ENCODE measurements at places on chromosomes 3 and 15.

- no peak for DNase-seq
These were observed 227.1 kb downstream of the ZPLD1 start for GRCh38 chr3:102661707-102662497.

DNA sequence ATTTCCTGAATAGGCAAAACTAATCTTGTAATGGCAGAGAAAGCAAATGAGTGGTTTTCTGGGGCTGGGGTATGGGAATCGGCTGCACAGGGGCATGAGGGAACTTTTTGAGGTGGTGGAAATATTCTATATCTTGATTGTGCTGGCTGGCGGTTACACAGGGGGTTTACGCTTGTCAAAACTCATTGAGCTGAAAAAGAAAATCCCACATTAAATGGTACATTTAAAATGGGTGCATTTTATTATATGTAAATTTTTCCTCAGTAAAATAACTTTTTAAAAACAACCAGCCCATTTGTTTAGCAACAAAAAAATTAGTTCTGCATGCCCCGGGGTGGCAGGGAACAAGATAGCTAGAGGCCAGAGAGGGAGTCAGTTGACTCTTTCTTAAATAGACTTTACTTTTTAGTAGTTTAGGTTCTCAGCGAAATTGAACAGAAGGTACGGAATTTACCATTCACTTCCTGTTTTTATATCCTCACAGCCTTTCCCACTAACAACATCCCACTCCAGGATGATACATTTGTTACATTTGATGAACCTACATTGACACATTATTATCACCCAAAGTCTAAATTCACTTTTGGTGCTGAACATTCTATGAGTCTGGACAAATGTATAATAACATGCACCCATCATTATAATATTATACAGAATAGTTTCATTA is 41.2 kb upstream of the BCL2A1 start:
- no peak for DNase-seq

- no peak for DNase-seq
These were observed 603.5 kb downstream of the MECOM start for GRCh38 chr3:169060037-169060436.

- no peak for DNase-seq
These were observed 15.5 kb upstream of the ZBED2 start for GRCh38 chr3:111610612-111611054.

- DNase-seq = no peak
These were observed 1061.5 kb downstream of the ROBO2 start for GRCh38 chr3:78101384-78101783.

DNA sequence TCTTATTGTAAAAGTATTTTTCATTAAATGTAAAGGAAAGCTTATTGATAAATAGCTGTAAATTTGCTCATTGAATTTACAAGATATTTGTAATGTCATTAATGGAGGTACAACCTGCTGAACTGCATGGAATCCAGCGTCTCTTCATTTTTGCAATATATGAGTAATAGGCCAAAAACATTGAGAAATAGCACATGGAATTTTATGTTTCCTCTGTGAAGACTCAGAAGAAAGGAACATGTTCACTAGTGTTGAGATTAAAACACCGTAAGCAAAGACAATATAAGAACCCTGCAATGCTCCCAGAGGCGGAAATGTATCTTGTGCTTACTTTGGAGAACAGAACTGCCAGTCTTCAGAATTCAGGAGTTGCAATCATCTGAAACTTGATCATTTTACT is 167.6 kb downstream of the ALDH1A2 start:
- DNase-seq = no peak

- DNase-seq = no peak
These were observed 42.5 kb downstream of the IL16 start for GRCh38 chr15:81239190-81239589.

GRCh38 chr3:180523040-180523439 is 78.9 kb upstream of the TTC14 start:
- no peak for DNase-seq

- no peak for DNase-seq
These were observed 4.6 kb upstream of the APBA2 start for GRCh38 chr15:28881170-28881569.

DNA sequence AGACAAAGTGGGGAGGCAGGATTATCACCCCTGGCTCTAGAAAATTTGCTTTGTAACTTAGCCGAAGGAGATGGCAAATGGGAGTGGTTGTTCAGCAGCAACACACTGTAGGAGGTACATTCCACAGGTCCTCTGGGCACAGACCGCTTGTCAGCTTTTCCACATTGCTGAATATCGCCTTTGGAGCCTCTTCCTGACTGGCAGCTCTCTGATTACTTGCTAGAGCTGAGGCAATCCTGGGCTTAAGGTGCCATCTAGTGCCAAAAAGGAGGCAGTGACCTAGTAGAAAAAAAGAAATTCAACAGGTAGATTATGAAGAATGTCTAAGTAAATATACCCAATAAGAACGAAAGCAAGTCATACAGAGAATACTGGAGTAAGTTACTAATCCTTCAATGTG is 13.1 kb upstream of the SCN5A start:
- no peak for DNase-seq

DNA sequence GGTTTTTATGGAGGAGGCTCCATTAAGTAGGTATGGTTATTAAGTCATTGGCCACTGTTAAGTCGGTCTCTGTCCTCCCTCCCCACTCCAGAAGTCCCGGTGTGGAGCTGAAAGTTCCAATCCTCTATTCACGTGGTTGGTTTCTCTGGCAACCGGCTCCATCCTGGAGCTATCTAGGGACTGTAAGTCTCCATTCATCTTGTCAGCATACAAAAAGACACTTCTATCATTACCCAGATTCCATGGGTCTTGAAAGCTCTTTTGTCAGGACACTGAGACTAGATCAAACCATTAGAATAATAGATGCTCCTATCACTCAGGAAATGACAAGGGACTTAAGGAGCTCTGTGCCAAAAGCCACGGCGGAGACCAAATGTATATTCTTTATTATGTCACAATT is 110.3 kb downstream of the PIK3CB start:
- DNase-seq = no peak

GRCh38 chr3:36663666-36664291 is 100.6 kb downstream of the DCLK3 start:
- no peak for DNase-seq

- DNase-seq = no peak
These were observed 24.3 kb upstream of the CLDN1 start for GRCh38 chr3:190346541-190346940.

DNA sequence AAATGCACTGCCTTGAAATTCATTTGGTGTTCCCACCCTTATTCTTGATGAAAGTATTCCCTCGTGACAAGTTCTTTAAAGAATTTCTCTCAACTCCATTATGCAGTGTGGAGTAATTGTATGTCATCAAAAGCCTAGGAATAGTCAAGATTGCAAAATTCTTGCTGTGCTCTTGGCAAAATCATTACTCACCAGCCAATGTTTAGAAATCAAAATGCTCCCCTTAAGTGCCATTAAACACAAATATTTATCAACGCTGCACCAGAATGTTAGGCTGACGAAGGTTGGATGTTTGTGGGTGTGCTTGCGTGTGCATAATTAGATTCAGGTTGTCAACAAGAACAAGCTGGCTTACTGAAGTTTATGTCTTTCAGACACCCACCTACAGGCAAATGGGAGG is 40.5 kb downstream of the SST start:
- DNase-seq = no peak

- DNase-seq = no peak
These were observed 20.4 kb downstream of the BTBD1 start for GRCh38 chr15:83046558-83047127.

- DNase-seq = no peak
These were observed 41.6 kb downstream of the POLG start for GRCh38 chr15:89293012-89293411.

DNA sequence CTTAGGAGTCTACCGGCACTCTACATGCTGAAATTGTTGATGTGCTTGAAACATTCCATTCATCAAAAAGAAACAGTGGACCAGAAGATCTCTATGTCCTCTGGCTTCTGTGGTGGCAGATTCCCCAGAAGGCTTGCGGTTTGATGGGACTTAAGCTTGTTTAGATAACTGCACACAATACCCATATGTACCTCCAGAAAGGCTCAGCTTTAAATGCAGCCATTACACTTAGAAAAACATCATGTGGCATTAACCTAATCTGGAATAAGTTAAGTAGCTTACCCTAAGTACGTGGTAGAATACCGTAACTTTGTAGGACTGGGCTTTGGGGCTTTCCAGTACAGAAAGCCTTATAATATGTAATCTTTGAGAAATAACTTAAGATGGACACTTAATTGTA is 187.3 kb downstream of the RBMS3 start:
- no peak for DNase-seq

DNA sequence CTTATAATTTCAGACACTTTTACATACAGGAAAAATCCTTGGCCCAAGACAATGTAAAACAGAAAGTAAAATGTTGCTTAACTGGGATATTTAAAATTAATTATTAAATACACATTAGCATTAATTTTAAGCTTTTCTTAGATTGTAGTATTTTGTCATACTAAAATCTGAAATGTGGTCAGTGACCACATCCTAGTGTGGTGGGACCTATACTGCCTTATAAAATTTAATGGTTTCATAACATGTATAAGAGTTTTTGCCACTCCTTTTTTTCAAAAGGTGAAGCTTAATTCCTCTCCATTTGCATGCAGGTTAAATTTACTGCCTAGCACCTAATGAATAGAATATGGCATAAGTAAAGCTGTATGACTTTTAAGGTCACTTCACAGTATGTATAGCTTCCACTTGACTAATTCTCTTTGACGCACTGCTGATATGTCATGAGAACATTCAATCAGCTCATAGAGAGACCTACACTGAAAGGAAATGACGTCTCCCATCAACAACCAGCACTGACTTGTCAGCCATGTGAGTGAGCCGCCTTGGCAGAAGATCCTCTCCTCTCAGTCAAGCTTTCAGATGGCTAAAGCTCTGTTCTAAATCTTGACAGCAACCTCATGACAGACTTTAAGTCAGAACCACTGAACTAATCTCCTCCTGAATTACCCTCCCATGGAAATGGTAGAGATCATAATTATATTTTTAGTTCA is 847.8 kb downstream of the SI start:
- DNase-seq = no peak

DNA sequence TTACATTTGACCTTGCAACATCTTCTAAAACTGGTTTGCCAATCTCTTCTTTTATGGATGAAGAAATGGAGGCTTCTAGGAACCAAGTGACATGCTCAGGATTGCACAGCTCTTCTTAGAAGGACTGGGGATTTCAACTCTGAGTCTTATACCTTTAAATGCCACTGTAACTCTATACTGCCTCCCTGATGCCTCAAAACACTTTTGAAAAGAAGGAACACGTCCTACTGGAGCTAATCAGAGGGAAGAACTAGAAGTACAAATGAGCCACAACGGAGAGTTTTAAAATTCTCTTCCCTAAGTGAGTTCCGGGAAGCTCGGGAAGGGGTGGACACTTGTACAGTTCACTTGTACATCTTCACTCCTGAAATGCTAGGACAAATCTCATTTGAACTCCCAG is 949 bp upstream of the MITF start:
- no peak for DNase-seq

GRCh38 chr3:194204042-194204987 is 68.4 kb downstream of the HES1 start:
- no peak for DNase-seq

- DNase-seq = no peak
These were observed 60.1 kb upstream of the AP4E1 start for GRCh38 chr15:50848349-50848748.

DNA sequence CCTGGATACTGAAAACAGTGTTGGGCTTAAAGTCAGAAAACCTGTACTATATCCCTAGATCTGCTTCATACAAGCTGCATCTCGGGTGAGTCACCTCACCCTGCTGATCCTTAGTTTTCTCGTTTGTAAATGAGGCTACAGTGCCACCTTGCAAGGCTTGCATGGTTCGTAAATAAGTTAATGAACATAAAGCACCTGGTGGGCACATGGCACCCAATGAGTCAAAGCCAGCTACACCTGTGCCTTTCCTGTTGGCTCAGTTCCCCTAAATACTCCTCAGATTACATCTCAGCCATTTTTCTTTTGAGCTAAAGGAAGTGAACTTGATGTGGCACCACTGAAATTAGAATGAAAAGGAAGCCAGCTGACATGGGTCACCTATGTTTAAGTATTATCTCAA is 26.5 kb downstream of the RTP1 start:
- DNase-seq = no peak

DNA sequence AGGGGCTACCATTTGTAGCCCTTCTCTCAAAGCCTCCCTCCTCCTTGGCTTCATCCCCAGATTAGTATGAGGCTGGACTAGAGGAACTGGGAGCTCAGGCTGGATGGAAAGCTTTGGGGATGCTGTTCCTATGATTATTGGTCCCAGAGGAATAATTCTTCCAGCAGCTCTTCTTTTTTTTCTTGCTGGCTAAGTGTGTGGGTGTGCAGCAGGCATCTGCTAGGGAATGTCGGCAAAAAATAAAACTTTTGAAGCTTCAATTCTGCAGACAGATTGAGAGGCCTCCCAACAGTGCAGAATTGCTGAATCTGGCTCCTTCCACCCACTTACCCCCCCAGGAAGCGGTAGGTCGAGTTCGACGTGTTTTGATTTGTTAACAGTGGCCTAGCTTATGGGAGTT is 138.5 kb upstream of the ANKRD28 start:
- no peak for DNase-seq

DNA sequence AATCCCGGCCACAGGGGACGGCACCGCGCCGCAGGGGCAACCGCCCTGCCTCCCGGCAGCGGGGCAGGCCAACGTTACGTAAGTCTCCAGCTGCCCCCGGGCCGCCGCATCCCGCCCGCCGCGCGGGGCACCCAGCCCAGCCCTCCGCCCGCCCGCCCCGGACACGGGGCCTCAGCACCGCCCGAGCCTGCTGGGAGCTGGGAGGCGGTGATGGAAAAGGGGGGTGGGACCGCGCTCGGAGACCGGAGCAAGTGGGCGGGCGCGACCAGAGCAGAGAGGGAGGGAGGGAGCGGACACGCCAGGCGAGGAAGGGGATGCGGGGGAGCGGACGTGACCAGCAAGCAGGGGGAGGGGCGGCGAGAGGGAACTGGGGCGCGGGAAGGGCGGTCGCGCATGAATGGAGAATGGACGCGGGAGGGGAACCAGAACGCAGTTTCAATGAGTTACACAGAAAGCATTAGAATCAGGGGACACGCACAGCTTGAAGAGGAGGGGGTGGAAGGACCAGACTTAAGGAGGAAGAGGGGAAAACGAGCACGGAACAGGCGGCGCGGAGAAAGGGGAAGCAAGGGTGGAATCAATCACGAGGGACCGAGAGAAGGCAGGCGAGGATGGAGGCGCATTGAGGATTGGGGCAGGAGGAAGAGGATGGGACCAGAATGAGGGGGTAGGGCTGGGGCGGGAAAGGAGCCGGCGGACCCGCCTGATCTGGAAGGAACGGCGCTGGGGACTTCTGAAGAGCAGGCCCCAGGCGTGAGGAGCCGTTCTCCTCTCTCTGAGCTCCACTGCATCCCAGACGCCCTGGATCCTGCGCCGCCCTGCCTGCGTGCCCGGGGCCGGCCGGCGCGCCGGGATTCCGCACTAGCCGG is 559 bp downstream of the PKM start:
- DNase-seq = peak; percentile 97

- no peak for DNase-seq
These were observed 6.8 kb upstream of the TRH start for GRCh38 chr3:129967761-129968160.

DNA sequence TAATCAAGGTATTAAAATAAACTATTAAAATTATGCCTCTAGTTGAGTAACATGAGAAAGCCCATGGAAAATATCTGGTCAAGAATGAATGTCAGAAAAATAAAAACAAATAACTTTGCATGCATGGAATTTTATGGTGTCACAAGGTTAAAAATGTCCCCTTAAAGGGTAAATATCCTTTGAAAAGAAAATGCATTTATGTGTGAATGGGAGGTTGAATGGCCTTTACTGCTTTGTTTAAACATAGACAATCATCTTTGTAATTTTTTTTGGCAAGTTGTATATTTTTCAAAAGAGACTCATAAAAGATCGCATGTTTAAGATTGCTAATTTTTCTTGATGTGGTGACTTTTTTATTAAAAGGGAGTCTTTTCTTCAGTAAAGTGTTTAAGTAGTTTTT is 564.2 kb downstream of the NR2F2 start:
- DNase-seq = no peak
